ENCODE measurements at places on chromosomes 3 and 15.

DNA sequence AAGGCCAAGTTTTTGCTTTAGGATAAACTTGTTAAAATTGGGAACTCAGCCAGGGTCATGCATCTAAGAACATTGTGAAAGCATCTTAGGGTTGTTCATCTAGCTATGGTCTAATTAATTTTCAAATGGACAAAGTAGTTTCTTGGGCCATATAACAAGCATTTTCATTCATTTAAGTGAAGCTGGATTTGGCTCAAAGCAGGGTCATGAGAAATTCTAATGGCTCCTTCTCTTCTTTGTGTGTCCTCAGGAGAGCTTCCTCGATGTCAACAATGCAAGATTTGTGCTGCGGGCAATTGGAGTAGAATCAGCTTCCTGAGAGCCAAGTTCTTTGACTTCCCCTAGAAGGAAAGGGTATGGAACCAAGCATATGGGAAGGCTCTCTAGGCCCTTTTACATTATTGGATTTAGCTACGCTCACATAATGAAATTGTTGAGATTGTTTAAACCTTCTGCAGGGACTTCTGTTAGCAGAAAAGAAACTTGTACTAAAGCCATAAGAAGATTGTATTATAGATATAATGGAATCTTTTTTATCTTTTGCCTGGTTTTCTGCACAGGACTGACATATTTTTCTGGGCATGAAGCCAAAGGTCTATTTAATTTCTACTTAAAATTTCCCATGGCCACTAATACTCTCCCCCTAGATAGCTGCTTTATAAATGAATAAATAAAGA is 1.8 kb upstream of the SAMMSON start:
- DNase-seq = no peak

GRCh38 chr3:197836244-197836643 is 45.2 kb downstream of the LRCH3 start:
- DNase-seq = no peak

- DNase-seq = no peak
Observed at GRCh38 chr3:104763007-104763406, 603.7 kb upstream of the ALCAM start.

DNA sequence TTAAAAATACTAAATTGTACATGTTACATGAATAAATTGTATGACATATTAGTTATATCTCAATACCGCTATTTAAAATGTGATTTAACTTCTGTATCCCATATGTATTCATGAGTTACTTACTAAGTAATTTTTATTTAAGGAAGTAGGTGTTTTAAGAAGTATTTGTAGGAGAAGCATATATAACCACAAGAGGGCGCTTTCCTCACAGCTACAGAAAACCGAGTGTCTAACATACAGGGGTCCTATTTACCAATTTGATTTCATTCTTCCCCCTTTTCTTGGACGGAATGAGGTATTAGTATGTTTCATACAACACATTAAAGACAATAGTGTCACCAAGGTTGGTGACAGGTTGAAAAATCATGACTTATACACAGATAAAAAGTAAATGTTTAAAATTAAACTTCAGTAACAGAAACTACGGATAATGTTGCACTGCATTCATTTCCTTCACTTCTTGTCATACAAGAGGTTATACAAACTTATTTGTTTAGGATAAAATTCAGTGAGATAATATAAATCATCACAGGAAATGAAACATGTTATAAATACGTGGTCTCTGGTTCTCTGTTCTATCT is 253.6 kb downstream of the MAGI1 start:
- DNase-seq = peak; percentile 6

DNA sequence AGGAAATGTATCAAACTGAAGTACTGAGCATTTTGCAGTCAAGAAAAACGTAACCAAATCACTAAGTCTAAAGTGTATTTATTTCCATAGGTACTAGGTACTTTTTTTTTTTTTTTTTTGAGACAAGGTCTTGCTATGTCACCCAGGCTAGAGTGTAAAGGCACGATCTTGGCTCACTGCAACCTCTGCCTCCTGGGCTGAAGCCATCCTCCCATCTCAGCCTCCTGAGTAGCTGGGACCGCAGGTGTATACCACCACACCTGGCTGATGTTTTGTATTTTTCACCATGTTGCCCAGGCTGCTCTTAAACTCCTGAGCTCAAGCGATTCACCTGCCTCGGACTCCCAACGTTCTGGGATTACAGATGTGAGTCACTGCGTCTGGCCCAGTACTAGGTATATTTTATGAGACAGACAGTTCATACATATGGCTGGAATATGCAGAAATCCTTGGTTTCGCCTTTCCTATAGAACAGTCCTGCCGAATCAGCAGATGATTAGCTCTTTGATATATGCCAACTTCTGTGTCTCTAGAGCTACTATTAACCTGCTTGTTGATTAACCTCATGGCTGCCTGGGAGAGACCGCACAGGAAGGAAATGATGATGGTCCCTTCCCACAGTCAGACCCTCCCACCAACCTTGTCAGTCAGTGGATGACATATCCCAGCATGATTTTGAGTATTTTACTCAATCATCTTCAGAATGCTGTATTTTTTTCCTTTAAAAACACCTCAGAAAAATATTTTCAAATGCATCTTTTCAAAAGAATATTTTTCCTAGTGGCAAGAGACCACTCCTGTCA is 32.3 kb downstream of the TMOD3 start:
- no peak for DNase-seq

DNA sequence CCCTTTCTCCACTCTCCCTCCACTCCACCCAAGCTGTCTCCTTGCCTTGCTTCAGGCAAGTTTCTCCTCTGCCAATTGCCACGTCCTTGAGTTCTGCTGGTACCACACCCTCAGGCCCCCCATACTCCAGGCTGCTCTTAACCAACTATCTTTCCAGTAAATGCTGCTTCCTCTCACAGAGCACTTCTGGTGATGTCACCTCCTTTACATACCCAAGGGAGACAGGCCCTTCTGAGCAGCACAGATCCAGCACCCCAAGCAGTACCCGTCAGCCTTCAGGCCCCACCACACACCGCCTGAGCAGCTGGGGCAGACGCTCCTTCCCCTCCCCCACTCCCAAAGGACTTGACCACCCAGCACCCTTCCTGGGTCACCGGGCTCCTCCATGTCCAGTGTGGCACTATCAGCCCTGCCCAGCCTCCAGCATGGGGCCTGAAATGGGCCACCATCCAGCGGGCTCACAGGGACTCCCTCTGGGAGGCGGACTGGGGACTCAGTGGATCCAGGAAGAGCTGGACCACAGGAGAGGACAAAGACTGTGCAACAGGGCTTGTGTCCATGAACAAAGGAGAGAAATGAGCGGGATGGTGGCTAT is 50.2 kb downstream of the KLF15 start:
- no peak for DNase-seq

Measured in natural killer cell (primary cell).